ENCODE measurements at places on chromosomes 12 and 14.

GRCh38 chr14:38330275-38330674 is 74.4 kb upstream of the CLEC14A start:
- no peak overlapping the region for H3K4me3 ChIP-seq
- H3K27ac ChIP-seq, result no peak overlapping the region
- H3K36me3 ChIP-seq, result no peaks in the 10 kb centered on the region
- DNase-seq, result no peak
- no peaks in the 10 kb centered on the region for H3K4me1 ChIP-seq

DNA sequence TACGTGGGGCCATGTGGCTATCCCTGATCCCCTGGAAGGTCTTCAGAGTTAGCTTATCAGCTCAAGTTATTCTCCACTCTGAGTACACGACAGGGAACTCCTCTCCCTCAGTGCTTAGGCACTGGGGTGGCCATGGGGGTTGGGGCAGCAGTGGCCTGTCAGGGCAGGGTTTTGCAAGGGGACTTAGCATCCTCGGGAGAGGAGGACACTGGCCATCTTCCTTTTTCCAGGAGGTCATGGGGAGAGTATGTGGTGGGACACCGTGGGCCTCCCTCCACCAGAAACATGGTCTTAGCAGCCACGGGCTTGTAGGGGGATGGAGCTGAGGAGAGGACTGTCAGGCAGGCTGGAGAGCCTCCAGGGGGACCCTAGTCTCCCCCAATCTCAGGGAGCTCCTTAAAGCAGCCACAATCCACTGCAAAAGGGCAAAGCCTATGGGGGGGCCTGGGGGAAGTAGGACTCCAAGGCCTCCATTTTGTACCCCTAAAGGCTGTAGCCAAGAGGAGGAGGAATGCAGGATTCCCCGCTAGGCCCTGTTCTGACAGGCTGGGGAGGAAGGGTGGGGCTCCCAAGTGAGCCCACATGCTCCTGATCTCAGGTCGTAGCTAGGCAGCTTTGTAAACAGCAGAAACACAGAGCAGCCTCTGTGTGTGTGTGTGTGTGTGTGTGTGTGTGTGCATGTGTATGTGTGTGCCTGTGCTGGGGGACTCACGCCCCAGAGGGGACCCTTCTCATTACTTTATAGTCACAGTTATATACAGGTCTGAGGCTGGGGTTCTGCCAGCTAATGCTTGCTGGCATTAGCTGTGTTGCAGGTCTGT is 36.6 kb downstream of the KRT80 start:
- no peak for DNase-seq
- no peaks in the 10 kb centered on the region for H3K36me3 ChIP-seq
- peaks cover 28% of the 10 kb centered on the region for H3K4me1 ChIP-seq
- no peaks in the 10 kb centered on the region for H3K27me3 ChIP-seq
- H3K27ac ChIP-seq, result peak overlapping the region; percentile 30

- no peak overlapping the region for H3K4me3 ChIP-seq
- no peaks in the 10 kb centered on the region for H3K4me1 ChIP-seq
- H3K36me3 ChIP-seq, result no peaks in the 10 kb centered on the region
- no peaks in the 10 kb centered on the region for H3K27me3 ChIP-seq
- DNase-seq, result no peak
- no peak overlapping the region for H3K27ac ChIP-seq
Measured at GRCh38 chr14:94368243-94368590, 20.2 kb downstream of the SERPINA1 start.

GRCh38 chr14:58100735-58101368 is 51.2 kb downstream of the ARMH4 start:
- H3K36me3 ChIP-seq, result no peaks in the 10 kb centered on the region
- H3K27ac ChIP-seq, result no peak overlapping the region
- peaks cover 1% of the 10 kb centered on the region for H3K27me3 ChIP-seq
- DNase-seq, result no peak
- H3K4me3 ChIP-seq, result no peak overlapping the region
- no peaks in the 10 kb centered on the region for H3K4me1 ChIP-seq

DNA sequence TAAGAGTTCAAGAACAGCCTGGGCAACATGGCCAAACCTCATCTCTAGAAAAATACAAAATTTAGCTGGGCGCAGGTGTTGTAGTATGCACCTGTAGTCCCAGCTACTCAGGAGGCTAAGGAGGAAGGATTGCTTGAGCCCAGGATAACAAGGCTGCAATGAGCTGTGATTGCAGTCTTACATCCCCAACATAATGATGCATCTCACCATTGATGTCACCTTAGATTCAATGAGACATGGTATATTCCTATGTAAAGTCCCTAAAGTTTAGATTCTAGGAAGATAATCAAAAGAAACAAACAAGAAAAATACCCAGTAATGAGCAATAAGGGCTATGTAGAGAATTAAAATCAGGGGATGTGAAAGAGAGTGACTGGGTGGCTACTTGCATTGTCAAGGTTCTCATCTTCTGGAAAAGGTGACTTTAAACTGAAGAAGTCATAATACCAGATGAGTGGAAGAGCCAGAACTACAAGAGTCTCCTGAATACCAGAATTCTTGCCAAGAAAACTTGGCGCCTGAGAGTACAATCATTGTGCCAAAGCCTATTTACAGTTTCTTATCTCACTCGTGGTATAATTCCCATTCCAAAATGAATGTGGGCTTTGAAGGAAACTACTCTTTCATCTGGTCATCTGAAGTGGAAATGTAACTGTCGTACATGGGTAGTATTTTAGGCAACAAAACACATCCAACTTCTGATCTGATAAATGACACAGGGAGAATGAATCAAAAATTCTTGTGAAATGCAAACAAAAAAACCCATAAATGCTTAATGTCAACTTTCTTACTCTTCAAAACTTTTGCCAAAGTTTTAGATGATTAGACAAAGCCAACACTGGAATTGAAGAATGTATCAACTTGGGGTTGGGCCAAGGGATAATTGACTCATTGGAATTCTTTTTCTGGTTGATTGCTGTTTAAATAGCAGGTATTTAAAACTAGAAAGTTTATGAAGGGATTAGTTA is 81.1 kb upstream of the ST8SIA1 start:
- no peaks in the 10 kb centered on the region for H3K36me3 ChIP-seq
- H3K27ac ChIP-seq, result no peak overlapping the region
- H3K4me1 ChIP-seq, result no peaks in the 10 kb centered on the region
- no peaks in the 10 kb centered on the region for H3K27me3 ChIP-seq
- DNase-seq, result no peak

DNA sequence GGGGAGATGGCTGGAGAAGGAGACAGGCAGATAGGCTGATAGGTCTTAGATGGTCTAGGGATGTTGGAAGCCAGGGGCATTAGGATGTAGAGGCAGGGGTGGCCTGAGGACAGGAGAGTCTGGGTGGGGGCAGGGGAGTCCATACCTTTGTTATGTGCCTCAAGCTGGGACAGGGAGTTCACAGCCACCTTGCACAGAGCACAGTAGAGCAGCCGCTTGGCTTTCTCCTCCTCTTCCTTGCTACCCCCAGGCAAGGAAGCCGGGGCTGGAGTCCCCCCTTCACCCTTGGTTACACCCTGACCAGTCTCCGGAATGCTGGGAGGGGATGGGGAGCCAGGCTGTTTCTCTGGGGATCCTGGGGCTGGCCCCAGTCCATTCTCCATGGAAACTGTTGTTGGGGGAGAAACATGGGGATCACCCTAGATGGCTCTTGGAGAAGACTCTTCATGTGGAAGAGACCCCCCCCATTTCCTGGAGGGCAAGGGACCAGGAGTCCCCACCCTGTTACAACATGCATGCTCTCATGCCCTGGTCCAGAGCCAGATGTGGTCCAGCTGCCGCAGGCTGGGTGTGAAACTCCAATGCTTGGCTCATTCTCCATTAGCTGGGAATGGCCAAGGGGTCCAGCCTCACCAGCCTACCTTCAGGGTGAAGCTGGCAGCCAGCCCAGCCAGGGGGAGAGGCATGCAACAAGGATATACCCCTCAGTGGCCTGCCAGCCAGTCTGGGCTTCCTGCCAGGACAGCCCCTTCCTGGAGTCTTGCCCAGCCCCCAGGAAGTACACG is 7.2 kb upstream of the GPR84 start:
- no peaks in the 10 kb centered on the region for H3K36me3 ChIP-seq
- H3K27me3 ChIP-seq, result peaks cover 6% of the 10 kb centered on the region
- no peak for DNase-seq
- peaks cover 12% of the 10 kb centered on the region for H3K4me1 ChIP-seq
- no peak overlapping the region for H3K27ac ChIP-seq

DNA sequence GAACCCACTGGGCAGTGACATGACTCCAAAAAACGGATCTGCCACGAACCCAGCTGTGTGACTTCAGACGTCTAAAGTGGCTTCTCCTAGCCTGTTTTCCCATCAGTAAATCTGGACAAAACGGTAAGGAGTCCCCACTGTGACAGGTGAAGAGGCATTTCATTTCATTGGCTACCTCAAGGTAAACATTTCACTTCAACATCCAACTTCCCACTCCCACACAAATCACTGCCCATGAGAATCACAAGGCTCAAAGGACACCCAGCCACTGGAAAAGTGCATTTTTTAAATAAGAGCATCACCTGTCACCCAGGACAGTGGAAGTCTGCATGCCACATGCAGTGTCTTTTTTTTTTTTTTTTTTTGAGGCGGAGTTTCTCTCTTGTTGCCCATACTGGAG is 27.9 kb downstream of the HSP90AA1 start:
- H3K4me3 ChIP-seq, result no peak overlapping the region
- H3K27ac ChIP-seq, result no peak overlapping the region
- H3K36me3 ChIP-seq, result no peaks in the 10 kb centered on the region

DNA sequence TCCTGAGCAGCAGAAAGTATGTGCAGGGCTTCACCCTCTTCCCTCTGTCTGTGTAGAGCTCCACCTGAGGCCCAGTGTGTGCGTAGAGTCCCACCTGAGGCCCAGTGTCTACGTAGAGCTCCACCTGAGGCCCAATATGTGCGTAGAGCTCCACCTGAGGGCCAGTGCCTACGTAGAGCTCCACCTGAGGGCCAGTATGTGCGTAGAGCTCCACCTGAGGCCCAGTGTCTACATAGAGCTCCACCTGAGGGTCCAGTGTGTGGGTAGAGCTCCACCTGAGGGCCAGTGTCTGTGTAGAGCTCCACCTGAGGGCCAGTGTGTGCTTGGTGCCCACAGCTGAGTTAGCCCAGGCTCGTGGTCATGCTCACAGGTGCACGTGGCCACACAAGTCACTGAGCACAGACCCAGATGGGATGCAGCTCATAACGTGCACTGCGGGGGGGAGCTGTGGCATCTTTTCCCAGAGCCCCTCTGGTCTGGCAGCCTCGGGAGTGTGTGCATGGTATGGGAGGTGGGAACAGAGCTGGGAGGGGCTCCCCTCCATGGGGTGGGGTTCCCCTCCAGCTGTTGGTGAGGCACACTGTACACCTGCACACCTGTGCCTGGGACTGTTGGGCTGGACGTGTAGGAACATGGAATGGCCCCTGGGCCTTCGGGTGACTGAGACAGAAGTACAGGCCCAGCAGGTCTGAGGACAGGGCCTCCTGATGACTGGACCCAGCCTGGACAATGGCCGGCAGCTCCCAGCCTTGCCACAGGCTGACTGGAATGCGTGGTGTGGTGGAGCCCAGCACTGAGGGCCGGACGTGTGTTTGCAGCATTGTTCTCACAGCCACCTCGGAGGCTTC is 20.1 kb downstream of the PACS2 start:
- peaks cover 12% of the 10 kb centered on the region for H3K4me1 ChIP-seq
- no peaks in the 10 kb centered on the region for H3K36me3 ChIP-seq
- no peak overlapping the region for H3K4me3 ChIP-seq

DNA sequence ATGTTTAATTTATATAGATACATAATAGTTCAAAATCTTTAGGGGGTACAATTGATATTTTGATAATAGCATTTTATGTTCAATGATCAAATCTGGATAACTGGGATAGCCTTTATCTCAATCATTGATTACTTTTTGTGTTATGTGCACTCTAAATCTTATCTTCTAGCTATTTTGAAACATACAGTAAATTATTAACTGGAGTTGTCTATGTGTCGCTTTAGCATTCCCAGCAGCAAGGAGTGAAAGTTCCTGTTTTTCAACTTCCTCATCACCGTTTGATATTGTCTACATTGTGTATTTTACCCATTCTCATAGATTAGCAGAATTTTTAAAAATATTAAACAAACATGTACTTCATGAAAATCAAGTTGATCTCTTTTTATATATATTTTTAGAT is 1207.4 kb downstream of the TMEM121 start:
- H3K4me3 ChIP-seq, result no peak overlapping the region
- no peak for DNase-seq
- no peaks in the 10 kb centered on the region for H3K4me1 ChIP-seq
- no peaks in the 10 kb centered on the region for H3K27me3 ChIP-seq

DNA sequence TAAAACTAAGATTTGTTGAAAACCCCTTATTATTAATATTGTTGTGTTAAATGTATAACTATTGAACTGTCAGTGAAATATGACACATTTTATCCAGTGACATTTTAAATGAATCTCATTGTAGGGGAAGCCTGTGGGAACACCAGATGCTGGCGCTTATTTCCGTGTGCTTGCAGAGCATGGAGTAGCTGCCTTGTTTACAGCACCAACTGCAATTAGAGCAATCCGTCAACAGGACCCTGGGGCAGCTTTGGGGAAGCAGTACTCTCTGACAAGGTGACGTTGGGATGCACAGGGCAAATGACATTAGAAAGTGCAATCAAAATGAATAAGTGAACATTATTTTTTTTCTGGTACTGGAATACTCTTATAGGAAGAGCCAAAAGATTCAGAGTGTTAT is 96.8 kb downstream of the ACSS3 start:
- no peak for DNase-seq
- no peaks in the 10 kb centered on the region for H3K27me3 ChIP-seq
- no peak overlapping the region for H3K27ac ChIP-seq
- no peak overlapping the region for H3K4me3 ChIP-seq

GRCh38 chr14:95008445-95009217 is 148.7 kb downstream of the DICER1 start:
- peaks cover 10% of the 10 kb centered on the region for H3K27me3 ChIP-seq
- no peaks in the 10 kb centered on the region for H3K4me1 ChIP-seq
- DNase-seq, result no peak

- no peak for DNase-seq
- no peaks in the 10 kb centered on the region for H3K36me3 ChIP-seq
- H3K27me3 ChIP-seq, result no peaks in the 10 kb centered on the region
- H3K4me1 ChIP-seq, result no peaks in the 10 kb centered on the region
Measured at GRCh38 chr14:42187846-42188245, 581.2 kb downstream of the LRFN5 start.

GRCh38 chr14:88179716-88180115 is 143.4 kb downstream of the KCNK10 start:
- H3K4me1 ChIP-seq, result no peaks in the 10 kb centered on the region
- no peak overlapping the region for H3K27ac ChIP-seq
- no peak for DNase-seq
- H3K27me3 ChIP-seq, result no peaks in the 10 kb centered on the region
- no peak overlapping the region for H3K4me3 ChIP-seq
